ENCODE measurements at places on chromosomes 7 and 10.

DNA sequence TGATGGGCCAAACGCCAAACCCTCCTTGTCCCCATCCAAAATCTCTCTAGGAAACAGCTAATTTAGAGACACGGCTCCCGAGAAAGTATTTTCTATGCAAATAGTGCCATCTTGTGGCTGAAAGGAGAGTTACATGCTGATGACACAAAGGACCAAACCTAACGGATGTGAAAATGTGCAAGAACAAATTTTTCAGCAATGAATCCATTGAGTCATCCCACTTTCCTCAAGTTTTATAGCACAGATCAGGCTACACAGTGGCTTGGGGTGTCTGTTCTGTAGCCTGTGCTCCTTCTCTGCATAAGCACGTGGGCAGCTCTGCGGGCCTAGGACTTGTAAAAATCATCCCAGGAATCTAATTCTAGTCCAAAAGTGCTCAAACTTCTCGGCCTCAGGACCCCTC, 154.8 kb upstream of the PRR15 start:
- DNase-seq, result peak; percentile 7

DNA sequence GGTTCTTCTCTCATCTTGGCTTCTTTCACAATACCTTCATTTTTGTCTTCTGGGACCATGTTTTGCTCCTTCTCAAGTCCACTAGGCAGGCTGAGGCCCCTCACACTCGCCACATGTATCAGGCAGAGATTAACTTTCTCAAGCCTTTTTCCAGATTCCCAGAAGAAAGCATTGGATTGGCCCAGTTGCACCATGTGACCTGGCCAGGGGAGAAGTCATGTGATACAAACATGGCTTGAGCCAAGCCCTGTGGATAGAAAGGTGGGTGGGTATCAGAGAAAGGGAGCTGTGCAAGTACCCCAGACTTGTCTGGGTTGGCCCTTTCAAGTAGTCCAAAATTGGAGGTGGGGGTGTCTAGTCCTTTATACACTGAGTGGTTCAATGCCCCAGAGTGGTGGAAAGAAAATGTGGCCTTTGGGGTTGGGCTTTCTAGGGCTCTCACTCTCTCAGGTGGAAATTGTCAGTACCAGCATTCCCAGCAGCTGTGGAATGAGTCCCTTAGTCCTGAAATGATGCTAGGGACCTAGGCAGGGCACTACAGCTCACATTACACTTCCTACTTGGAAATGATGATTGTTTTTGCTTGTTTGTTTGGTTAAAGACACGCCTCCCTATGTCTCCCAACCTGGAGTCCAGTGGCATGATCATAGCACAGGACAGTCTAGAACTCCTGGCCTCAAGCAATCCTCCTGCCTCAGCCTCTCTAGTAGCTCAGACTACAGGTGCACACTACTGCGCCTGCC, 36.9 kb upstream of the C10orf67 start:
- no peak for DNase-seq

DNA sequence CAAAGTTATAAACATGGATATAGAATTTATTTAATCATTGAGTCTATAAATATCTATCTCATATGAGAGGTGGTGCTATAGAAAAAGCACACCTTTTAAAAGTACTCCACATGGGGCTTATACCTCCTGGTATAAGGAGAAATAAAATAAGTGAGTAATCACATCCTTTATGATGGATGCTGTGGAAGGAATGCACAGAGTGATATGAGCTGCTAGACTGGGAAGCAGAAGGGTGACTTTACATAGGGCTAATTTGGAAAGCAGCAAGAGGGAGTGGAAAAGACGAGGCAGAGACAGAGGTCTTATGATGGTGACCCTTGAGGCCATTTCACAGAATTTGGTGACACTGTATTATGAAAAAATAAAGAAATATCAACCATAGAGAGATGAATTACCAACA, 59.4 kb upstream of the AHR start:
- DNase-seq, result no peak

DNA sequence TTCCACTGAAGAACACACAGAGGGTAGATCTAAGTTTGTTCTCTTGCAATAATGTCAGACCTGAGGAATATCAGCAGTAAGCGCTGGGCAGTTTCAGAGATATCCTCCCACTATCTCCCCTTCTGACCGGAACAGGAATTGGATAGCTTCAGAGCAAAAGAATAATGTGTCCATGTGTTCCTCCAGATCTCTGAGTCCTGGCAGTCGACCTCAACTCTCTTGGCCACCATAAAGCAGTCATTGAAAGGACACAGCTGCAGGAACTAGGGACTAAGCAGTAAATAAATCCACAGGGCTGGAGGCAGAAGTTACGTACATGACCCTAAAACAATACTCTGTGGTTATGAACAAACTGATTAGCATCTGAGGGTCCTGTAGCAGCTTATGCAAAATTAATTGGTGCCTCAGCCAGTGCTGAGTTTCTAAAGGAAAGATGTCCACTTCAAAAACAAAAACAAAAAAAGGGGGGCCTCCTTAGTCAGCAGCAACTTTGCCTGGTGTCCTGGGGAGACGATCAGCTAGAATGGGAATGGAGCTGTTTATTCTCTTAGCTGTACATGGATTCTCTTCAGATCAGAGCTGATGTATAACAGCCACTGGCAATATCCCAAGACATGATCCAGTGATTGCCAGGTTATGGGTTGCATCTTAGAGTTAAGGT, 6.4 kb upstream of the PRTFDC1 start:
- no peak for DNase-seq

GRCh38 chr10:44333511-44333910, 51.4 kb downstream of the CXCL12 start:
- no peak for DNase-seq

DNA sequence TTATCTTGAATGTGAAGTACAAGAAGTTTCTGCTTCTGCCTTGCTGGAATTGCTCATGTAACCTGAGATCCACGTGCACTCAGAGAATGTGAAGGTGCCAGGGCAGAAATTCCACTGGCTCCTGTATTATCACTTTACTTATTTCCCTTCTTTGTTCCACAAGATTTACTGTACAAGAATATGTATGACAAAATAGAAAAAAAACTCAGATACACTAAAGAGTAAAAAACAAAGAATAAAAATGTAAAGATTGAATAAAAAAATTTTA, 43.0 kb downstream of the PLCE1 start:
- no peak for DNase-seq

- DNase-seq, result no peak
These were observed 96.5 kb upstream of the NAMPT start for GRCh38 chr7:106381252-106381651.

- no peak for DNase-seq
These were observed 592.7 kb downstream of the NXPH1 start for GRCh38 chr7:9026121-9026520.

DNA sequence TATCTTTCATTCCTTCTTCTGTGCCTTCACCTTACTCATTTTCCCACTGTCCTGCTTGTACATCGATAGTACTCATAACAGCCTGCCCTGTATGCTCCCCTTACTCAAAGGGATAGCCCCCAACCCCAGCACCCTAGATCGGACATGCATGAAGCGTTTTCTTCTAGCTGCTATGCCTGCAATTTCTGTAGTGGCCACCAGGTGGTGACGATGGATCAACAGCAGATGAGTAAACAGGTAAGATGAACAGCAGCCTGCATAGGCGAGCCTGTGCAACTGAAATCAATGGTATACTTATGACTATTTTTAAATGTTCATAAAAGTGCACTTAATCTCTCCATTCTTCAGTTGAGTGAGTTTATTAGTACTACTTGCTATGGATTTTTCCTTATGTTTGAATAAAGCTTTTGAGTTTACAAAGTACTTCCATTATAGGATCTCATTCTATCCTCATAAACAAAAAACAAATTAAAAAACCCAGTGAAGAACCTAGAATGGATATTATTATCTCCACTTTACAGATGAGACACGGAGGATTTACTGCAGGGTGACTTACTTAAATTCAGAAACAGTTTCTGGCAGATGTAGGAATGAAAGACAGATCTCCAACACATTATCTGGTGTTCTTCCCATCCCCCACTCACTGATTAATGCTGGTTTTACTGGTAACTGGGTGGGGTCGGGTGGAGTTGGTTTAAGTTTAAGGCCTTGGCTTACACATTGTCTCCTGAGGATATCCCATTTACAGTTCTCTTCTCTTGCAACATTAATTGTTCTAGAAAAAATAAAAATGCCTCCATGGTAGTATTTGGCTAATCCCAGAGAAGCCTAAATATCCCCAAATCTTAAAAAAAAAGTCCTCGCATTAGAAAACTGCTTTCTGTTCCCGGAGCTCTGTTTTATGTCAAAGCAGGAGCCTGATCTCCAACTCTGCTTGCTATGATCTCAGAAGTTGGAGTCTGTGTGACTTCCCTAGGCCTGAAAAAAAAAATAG, 222.1 kb downstream of the GLI3 start:
- DNase-seq, result peak; percentile 20

DNA sequence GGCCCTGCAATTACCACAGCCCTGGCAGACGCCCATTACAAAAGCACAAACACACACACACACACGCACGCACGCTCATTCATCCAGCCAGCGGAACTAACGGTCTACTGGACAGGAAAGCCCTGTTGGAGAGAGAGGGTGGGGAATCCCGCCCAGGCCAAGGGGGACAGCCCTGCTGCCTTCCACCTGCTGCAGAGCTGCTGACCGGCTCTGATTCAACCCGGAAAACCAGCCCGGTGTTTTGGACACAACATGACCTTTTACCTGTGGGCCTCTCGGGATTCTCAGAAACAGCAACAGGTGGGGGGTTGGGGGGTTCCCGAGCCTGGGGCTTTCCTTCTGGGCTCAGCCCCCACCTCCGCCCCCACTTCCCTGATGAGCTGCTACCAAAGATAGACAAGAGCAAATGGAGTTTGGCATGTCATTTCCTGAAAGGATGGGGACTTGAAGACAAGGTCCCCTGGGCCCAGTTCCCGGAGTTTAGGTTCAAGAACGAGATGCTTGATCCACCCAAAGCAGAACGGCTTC, 18.5 kb upstream of the SERPINE1 start:
- no peak for DNase-seq

DNA sequence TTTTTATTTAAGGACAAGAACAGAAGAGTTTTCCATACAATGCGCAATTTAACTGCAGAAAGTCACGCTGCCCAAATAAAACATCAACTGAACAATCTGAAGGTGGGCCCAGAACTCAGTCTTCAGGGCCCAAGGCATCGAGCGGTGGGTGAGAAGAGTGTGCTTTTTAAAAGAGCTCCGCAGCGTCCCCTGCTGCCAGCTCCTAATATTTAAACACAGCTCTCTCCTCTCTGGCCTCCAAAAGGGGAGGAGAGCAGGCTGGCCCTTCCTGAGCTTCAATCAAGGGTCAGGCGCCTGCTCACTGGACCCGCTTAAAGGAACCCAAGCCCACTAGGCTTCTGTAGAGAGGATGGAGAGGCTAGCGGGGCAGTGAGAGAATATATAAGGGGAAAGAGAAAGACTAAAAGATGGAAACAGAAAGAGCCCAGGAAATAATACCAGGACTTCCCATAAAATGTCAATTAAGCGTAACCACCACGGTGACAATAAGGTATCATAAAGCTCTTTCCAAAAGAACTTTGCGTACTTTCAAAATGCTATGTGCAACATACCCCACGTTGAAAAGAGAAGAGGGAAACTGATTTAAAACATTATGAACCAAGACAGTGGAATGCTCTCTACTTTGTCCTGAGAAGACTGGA, 2.8 kb downstream of the FAM53B start:
- peak; percentile 67 for DNase-seq

DNA sequence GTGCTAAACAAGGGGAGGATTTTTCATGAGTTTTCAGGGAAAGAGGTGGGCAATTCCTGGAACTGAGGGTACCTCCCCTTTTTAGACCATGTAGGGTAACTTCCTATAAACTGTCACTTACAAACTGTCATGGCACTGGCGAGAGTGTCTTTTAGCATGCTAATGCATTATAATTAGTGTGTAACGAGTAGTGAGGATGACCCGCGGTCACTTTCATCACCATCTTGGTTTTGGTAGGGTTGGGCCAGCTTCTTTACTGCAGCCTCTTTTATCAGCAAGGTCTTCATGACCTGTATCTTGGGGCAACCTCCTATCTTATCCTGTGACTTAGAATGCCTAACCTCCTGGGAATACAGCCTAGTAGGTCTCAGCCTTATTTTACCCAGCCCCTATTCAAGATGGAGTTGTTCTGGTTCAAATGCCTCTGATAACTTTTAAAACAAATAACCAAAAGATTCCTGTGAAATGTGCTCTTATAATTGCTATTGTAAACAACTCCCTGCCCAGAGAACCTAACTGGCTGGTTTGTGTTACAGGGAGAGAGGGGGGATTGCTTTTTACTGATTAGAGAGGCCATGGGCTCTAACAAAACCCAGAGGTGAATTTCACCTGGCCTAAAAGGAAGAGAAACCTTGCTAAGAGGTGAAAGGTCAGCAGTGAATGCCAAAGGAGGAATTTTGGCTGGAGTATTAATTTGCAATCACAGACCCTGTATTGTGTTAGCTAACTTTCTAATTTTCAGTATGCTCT, 64.3 kb downstream of the EEPD1 start:
- DNase-seq, result no peak

DNA sequence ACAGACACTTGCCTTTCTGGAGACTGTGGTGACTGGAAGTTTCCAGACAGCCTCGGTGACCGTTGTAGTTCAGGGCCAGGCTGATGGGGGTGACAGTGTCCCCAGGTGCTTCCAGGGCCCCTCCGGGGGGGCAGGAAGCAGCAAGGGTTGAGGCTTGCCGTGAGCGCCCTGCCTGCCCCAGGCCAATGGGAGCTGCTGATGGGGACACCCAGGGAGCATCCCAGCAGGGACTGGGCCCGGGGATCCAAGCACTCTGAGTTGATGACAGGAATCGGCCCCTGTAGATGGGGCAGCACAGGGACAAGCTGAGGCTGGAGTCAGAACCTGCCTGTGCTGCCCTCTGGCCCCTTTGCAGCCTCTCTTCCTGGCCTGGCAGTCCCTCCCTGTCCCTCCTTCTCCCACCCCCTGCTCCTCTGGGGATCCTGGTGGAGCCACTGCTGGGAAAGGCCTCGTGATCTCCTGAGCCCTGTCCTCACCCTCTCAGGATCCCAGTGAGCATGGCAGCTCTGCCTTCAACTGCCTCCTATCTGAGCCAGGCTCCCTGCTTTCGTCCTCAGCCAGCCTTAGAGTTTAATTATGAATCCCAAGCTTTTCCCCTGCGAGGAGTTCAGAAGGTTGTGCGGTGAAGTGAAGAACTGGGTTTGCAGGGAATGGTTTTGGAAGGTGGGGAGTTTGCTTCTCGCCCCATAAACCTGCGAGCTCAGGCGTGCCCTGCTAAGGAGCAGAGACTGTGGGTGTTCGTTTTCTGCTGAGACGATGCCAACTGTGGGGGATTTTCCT, 84.7 kb downstream of the ADCY1 start:
- no peak for DNase-seq

DNA sequence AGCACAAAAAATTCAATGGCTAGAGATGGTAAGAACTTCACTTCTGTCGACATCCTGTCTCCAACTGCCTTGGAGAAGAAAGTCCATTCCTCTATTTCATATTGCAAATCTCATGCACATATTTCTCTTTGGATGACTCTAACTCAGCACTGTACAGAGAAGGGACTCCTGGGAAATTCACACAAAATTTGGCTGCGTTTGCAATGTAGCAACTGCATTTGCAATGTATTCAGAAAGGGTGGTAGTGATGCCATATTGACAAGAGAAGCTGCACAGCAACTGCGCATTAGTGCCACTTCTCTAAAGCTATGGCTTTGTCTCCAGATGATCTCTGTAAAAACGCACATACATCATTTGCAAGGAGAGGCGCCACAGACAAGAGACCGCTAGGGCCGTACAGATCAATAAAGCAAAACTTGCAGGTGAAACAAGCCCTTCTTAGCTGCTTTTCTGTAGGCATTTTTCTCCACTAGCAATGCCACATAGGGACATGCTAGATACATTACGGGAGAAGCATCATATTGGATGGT, 389.5 kb downstream of the TCERG1L start:
- DNase-seq, result no peak

GRCh38 chr10:124366825-124367224, 51.9 kb downstream of the OAT start:
- DNase-seq, result no peak

Data from activated CD4-positive, alpha-beta T cell treated with anti-CD3 and anti-CD28 coated beads for 24 hours (primary cell).